ENCODE measurements at places on chromosomes 2 and 18.

DNA sequence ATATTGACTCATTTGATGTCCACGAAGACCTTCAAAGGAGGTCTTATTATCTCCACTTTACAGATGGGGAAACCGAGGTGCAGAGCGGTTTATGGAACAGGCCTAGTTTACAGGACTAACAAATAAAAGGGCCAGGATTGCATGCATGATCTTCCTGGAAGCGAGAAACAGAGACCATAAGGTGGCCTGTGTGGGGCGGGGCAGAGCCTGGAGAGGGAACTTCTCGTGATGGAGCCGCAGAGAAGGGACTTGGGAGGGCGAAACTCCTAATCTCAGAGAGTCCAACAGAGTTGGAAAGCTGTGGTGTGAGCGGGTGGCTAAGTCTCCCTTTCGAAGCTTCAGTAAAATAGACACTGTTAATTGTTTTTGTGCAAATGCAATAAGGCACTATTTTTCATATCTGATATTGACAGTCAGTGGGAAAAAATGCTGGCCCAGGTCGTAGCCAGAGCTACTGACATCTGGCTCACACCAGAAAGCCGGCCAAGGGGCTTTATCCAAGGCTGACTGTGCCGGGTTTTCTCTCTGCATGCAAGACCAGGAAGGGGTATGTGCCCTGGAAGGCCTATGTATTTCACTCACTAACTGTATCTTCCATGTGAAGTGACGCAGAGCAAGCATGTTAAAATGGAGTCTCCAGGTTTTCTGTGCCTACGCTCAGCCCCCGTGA lies 4.5 kb downstream of the INPP5D start:
- DNase-seq = no peak

DNA sequence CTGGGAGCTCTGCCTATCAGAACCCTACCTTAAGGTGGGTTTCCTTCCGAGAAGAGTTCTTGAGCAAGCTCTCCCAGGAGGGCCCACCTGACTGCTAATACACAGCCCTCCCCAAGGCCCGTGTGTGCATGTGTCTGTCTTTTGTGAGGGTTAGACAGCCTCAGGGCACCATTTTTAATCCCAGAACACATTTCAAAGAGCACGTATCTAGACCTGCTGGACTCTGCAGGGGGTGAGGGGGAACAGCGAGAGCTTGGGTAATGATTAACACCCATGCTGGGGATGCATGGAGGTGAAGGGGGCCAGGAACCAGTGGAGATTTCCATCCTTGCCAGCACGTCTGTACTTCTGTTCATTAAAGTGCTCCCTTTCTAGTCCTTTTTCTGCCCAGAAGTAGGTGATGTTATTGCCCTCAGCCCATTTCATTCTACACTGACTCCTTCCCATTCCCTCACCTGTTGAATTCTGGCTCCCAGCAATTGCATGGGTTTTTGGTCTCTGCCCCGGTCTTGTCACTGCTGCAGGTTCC lies 6.5 kb downstream of the TMEM37 start:
- DNase-seq = no peak

GRCh38 chr2:29394981-29395350 lies 279.8 kb downstream of the CLIP4 start:
- DNase-seq = no peak

GRCh38 chr18:74625157-74625556 lies 27.5 kb downstream of the ZNF407 start:
- no peak for DNase-seq

- DNase-seq = no peak
Observed at GRCh38 chr2:57886161-57886786, 160.3 kb upstream of the VRK2 start.

GRCh38 chr18:55018602-55019001 lies 59.3 kb upstream of the CCDC68 start:
- DNase-seq = no peak

GRCh38 chr2:151156431-151156830 lies 105.2 kb downstream of the RBM43 start:
- no peak for DNase-seq

- DNase-seq = no peak
Observed at GRCh38 chr2:36128359-36128758, 227.2 kb upstream of the CRIM1 start.

DNA sequence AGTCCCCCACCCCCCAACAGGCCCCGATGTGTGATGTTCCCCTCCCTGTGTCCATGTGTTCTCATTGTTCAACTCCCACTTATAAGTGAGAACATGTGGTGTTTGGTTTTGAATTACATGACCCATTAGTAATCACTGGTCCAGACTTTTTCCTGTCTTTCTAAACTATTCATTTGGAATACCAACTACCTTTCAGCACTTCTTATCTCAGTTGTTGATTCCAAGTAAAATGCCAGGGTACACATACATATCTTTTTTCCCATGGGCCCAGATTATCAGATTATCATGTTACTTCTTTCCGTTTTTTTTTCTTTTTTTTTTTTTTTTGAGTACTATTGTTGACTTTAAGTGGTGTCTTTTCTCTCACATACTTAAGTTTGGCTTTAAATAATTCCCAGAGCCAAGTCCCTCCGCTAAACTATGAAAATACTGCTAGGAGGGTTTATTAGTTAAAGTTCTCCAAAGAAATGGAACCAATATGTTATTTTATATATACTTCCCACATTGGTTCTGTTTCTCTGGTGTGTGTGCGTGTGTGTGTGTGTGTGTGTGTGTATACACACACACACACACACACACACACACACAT lies 389.3 kb downstream of the IRS1 start:
- no peak for DNase-seq

Data from transverse colon (tissue), 4 donors.